ENCODE measurements at places on chromosomes 11 and 22.

- no peak for DNase-seq
Observed at GRCh38 chr22:24137595-24137994, 43.7 kb upstream of the SUSD2 start.

DNA sequence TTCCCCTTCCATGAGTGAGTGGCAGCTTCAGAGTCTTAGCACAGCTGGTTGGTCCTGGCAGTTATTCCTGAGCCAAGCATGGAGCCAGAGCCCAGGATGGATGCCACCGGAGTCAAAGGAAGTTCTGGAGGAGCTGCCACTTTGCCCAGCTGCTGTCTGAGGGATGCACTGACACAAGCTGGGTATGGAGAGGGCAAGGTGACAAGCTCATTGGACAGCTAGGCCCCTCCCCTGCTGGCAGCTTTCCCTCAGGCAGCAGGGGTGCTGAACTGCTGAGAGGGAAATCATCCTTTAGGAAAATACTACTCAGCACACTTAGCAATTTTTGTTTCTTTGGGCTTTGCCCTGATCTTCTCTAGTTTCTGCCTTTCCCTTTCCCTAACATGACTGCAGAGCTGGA lies 99.3 kb upstream of the SESN3 start:
- no peak for DNase-seq

DNA sequence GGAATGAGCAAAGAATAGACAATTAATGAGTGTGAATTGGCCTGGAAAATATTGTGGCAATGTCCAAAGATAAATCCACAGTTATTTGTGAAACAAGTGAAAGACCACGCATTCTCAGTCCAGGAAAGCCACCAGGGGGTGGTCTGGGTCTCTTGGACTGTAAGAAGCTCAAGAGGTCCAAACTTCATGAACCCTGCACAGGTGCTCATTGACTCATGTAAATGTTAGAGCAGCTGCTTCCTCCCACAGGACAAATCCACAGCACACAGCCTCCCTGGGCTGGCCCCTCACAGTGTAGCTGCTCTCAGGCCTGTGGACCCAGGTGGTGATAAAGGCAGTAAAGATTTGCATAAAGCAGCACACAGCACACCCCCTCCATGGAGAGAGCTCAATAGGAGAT lies 114.0 kb downstream of the ZNF280B start:
- no peak for DNase-seq

DNA sequence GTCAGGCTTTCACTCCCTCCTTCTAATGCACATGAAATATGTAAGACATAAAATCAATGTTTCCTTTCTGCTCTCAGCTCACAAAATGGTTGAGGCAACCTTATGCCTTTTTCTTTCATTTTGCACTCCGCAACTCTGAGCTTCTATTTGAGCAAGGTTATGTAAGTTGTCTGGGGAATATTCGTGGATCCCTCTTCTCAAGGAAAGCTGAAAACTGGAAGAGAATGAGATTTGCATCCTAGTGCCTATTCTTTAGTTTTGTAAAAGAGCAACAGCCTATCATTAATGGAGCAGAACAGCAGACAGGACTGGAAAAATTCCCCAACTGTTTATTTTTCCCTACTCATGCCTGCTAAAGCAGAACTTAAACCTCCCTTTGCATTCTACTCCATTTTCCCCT lies 141.7 kb downstream of the FAM76B start:
- DNase-seq: no peak

DNA sequence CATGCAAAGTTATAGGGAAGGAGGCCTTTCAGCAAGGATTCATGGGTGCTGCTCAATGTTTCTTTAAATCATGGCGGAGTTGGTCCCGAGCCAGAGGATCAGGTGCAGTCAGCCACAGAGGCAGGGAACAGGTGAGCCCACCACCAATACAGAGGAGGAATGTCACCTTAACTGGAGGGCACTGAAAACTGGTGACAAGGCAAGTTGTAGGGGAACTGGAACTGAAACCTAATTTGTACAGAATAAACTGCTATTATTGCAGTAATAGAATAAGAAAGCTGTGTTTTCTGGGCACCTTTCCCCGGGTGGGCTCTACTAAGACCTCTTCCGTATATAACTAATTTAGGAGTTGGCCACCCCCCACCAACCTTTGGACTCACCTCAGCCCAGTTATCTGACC lies 296.0 kb upstream of the NARS2 start:
- no peak for DNase-seq

- DNase-seq: no peak
Observed at GRCh38 chr11:1473786-1474185, 12.8 kb downstream of the MOB2 start.

- DNase-seq: no peak
Observed at GRCh38 chr11:118918128-118918685, 7.5 kb downstream of the BCL9L start.

DNA sequence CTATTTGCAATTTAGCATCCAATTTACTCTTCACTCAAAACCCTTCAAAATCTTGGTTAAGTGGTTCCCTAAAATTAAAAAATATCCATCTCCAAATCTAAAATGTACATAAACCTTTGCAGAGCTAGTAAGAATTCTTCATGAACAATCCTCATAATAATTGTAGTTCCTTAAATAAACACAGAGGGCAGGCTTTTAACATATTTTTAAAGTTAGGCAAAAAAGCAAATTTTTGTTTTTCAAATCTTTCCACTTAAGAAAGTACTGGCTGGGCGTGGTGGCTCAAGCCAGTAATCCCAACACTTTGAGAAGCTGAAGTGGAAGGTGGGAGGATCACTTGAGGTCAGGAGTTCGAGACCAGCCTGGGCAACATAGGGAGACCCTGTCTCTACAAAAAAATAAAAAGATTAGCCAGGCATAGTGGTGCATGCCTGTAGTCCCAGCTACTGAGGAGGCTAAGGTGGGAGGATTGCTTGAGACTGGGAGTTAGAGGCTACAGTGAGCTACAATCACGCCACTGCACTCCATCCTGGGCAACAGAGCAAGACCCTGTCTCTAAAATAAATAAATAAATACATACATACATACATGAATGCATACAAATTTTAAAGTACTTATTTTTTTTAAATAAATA lies 25.1 kb upstream of the PLAAT3 start:
- DNase-seq: no peak

DNA sequence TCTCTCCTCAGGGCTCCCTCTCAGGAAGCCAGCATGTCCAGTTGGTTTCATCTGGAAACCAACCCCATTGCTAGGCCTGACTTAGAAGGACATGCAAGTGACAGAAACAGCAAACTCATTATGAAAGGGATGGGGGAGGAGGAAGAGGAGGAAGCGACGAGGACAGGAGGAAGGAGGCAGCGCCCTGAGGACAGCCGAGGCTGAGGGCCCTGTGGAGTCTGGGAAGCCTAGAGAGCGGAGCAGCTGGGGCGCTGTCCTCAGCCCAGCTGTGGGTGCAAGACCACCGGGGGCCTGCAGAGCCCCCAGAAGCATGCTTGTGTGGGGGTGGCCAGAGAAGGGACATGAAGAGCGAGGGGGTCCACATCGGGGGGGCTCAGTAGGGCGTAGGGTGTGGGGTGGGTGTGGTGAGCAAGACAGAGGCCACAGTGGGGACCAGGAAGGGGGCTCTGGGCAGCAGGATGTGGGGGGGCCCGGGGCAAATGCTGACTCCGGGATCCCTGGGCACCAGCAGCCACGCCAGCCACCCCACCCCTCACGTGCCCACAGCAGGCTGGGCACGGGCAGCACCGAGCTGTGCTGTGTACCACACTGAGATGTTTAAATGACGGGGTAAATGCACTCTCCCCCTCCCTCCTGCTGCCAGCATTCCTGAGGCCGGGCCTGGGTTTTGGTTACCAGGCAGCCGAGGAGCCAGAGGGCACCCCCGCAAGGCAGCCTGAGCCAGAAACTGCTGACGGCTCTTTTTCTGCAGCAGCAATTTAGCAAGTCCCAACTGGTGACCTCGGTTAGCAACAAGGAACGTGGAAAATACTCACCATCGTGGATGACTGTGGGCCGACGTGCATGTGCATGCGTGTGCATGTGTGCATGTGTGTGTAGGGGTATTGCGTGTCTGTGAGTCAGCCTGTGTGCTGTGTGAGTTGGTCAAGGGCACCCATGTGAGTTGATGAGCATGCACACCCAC lies 82.7 kb upstream of the LINC01488 start:
- DNase-seq: no peak

DNA sequence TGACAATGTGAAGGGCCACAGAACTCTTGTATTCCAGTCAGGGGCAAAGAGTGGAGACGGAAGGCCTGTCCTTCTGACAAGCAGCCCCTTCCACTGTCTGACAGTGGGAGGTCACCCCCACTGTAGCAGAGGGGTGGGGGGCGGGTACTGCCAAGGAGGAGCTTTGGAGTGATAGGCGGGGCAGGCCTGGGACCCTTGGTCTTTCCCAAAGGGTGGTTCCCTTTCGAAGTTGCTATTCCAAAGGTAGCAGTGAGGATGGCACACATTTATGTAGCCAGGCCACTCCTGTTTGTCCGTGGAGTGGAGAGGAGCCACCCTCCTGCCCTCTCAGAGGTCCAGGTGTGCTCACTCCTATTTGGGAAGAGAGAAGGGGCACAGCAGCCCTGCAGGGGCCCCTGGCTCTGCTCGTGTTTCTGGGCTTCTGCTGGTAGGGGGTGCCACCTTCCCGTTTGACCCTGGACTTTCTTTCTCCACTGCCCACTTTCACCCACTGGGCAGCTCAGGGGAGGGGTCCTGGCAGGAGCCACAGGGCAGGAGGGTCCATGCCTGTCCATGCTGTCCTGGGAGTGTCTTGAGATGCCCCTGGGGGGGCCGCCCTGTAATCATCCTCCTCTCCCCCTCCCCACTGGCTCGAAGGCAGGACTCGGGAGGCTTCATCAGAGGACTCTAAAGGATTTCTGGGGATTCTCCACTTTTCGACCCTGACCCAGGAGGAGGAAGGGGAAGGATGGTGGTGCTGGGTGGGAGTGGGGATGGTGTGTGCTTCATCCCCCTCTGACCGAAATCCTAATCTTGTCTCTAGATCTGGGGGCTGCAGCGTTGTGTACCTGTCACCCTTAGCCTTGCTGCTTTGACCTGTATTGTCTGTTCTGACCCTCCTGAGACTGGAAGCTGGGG lies 994 bp downstream of the TAGLN start:
- DNase-seq: no peak

DNA sequence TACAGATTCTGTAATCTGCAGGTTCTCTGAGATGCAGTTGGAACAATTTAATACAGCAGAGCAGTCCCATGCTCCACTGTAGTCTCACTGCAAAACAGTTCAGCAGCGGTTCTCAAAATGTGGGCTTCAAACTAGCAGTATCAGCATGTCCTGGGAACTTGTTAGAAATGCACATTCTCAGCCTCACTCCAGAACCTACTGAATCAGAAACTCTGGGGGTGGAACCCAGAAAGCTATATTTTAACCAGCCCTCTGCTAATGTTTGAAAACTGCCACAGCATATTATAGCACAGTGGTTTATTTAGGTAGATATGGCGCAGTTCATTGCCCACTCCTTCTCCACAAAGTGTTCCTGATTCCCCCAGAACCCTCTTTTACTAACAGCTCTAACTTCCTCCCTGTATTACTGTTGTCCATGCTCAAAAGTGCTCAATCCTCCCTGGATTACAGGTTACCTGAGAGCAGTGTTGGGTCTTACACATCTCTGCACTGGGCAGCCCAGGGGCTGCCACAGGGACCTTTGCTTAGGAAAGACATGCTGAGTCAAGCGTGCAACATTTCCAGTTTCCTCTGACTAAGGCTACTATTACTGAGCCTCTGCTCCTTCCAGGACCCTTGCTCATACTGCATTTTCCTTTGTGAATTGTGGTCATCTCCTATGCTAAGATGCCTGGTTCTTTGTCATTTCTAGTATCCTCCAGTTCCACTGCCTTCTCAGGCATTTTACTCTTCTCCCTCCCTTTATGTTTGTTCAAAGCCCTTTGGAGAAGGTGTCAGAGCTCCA lies 7.7 kb upstream of the DGAT2 start:
- DNase-seq: no peak

DNA sequence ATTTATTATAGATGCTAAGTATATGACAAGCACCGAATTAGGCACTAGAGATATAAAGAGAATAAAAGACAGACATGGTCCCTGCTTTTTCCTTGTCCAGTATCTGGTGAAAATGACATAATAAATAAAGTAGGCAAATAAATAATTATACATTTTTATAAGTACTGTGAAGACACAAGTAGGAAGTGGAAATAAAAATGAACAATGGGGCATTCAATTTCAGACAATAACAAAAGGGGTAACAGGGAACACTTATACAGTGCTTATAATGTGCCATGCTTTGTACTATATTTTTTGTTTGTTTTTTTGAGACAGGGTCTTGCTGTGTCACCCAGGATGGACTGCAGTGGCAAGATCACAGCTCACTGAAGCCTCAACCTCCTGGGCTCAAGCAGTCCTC lies 4.3 kb downstream of the KBTBD3 start:
- DNase-seq: no peak

GRCh38 chr22:27669798-27670599 lies 131.6 kb downstream of the MN1 start:
- DNase-seq: no peak

DNA sequence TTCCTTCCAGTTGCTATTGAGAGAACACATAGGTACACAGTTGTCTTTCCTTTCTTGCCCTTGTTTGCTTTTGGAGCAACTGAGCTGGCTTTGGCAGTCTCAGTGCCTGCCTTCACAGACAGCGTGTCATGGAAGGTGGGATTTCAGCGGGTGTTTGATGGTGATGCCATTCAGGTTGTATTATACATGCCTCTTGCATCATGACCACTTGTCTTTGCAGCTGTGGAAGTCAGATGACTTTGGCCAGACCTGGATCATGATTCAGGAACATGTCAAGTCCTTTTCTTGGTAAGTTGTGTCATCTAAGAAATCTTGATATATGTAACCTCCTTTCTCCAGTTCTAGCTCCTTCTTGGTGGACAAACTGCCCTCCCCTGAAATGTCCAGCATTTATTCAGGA lies 37.1 kb upstream of the SORL1-AS1 start:
- no peak for DNase-seq

DNA sequence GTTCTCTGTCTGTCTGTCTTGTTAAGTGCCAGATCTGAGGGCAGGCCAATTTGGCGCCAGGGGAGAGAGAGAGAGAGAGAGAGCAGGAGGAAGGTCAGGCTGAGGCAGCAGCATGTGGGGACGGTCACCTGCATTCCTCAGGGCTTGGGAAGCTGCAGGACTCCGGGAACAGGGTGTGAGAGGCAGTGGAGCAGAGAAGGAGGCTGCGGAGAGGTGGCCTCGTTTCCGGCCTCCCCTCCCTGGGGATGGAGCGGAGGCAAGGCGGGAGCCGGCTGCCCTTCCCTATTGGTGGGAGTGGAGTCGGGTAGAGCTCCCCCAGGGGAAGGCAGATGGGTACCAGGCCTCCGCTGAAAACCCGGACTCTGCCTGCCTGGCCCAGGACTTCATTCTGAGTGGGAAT lies 9.7 kb downstream of the CLMP start:
- DNase-seq: no peak

GRCh38 chr11:73003088-73003487 lies 139.0 kb downstream of the FCHSD2 start:
- no peak for DNase-seq

Measured in activated effector memory CD4-positive, alpha-beta T cell treated with Interleukin-2 at 50 U/mL for 16 hours (primary cell).